PC-3 (cell line): ENCODE measurements at places on chromosomes 4 and X. TPM values are rescaled to one million over a fixed set of nuclear protein-coding genes. Genes with fewer than 3 reads are reported as not detected.

ADH1B gene
- not detected in 2 replicates for total RNA-seq

PAGE1 gene
- 1.7 and 4.5 TPM in 2 replicates for total RNA-seq

XAGE1A gene
- not detected in 2 replicates for total RNA-seq

TBX22 gene
- not detected in 2 replicates for total RNA-seq

NKX3-2 gene
- total RNA-seq = 0.07 TPM in 1 of 2 replicates, not detected in the other

MAP7D2 gene
- total RNA-seq = 0.91 and 1.0 TPM in 2 replicates

MAGEB17 gene
- total RNA-seq = 0.58 and 0.87 TPM in 2 replicates

RAB33B gene
- total RNA-seq = 3.6 and 4.4 TPM in 2 replicates

RBM47 gene
- 34.7 and 47.6 TPM in 2 replicates for total RNA-seq

RHOXF2B gene
- total RNA-seq = not detected in 2 replicates

- DNase-seq = no peak
These were observed 57.5 kb upstream of the SCML1 start for GRCh38 chrX:17679820-17680219.

DNA sequence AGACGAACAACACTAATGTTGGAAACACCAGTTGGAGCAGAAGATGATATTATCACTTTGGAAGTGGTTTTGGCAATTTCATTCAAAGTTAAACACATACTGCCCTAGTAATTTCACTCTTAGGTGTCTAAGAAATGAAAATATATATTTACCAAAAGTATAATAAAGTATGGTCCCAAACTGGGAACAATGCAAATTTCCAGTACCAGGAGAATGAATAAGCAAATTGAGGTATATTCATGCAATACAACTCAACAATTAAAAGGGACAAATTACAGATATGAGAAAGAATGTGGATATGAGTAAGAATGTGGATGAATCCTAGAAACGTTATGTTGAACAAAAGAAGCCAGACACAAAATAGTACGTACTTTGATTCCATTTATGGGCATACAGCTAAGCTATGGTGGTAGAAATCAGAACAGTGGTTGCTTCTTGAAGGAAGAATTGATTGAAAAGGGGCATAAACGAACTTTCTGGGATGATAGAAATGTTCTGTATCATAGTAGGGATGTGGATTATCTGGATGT lies 10.0 kb downstream of the ELMOD2 start:
- DNase-seq = no peak

- no peak for DNase-seq
These were observed 50.6 kb downstream of the QRFPR start for GRCh38 chr4:121330180-121330665.

DNA sequence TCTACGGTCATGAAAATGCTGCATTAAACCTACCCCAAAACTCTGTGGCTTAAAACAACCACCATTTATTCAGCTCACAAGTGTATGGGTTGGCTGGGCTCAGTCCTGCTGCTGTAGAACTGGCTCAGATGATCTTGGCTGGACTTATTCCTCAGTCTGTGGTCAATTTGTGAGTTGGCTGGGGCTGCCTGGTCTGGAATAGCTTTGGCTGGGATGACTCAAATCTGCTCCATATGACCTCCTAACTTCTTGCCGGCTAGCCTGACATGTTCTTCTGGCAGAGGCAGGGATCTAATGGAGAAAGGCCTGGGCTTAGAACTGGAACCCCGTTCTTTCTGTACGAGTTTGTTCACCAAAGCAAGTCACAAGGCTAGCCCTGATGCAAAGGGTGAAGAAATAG lies 71.7 kb downstream of the CFAP299 start:
- DNase-seq = peak; percentile 2

DNA sequence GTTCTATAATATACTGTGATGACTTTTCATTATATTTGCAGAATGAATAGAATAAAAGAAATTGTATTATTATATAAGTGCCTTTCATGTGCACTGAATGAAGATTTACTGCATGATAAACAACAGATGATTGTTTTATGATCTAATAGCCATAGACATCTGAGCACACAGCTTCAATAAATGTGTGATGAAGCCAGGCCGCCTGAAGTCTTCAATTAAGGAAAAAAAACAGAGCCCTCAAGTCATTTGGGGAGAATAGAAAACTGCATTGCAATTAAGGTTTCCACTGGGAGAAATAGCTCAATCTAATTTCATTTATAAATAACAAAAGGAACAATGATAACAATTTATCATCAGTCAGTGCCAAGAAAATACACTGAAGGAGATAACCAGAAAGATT lies 955.2 kb downstream of the FSTL5 start:
- no peak for DNase-seq

DNA sequence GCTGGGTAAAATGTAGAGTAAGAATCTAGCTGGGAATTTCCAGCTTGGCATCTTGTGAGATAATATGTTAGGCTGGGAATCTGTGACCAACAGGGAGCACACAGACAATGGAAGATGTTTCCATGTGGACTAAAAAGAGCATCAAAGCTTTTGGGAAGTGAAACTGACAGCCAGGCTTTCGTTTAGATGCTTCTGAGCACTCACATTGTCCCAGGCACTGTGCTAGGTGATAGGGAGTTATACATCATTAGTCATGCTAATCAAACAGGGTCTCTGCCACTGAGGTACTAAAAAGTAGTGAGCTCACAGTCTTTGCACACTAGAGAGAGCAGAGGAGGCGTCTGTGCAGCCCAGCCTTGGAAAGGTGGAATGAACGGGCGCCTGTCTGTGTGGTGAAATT lies 101.9 kb upstream of the SCOC start:
- peak; percentile 39 for DNase-seq

DNA sequence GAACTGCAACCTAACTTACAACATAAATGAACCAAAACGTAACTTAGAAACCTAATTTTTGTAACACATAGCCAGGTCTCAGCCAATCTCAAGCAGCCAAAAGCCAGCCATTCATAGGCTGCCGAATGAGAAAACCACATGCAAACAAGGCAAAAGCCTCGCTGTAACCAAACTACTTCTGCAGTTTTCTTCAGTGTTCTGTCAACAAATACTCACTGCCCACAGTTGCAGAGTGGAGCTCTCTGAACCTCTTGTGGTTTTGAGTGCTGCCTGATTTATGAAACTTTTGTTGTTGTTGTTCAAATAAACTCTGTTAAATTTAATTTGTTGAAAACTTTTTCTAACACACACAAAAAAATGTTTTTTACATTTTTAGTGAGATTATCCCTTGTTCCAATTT lies 251.2 kb downstream of the PAPSS1 start:
- no peak for DNase-seq

GRCh38 chrX:72146527-72146926 lies 14.8 kb upstream of the RTL5 start:
- DNase-seq = no peak

DNA sequence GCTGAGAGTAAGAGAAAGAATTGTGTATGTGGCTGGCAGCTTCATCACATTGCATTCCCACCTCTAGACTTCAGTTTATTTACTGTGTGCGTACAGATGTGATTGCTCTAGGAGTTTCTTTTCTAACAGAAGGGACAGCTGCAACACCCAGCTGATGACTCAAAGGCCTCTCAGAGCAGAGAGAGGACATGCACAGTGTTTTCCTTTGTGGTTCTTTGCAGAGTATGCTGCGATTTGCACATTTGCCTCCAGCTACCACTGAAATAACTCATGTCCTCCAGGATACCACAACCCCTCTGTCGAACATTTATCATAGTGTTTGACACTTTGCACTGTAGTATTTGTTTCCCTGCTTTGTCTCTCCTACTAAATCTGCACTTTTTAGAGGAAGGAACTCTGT lies 294.1 kb downstream of the STIM2 start:
- peak; percentile 79 for DNase-seq

- DNase-seq = peak; percentile 15
These were observed 15.7 kb downstream of the SUPT20HL2 start for GRCh38 chrX:24298191-24298590.

- no peak for DNase-seq
These were observed 175.8 kb downstream of the CCNG2 start for GRCh38 chr4:77332696-77333270.

DNA sequence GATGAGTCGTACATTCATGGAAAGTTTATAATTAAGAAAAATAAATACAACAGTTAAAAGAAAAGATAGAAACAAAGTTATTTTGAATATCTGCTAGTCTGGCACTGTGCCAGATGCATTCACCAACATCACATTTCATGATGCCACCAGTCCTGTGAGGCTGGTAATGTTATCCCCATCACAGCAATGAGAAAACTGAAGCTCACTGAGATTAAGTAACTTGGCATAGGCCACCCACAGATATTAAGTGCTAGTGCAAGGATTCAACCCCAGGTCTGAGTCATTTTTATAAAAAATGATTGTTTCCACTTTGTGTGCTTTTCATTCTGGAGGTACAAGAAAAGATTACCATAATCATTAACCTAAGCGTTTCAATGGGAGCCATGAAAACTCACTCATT lies 65.0 kb upstream of the IL15 start:
- DNase-seq = peak; percentile 32

DNA sequence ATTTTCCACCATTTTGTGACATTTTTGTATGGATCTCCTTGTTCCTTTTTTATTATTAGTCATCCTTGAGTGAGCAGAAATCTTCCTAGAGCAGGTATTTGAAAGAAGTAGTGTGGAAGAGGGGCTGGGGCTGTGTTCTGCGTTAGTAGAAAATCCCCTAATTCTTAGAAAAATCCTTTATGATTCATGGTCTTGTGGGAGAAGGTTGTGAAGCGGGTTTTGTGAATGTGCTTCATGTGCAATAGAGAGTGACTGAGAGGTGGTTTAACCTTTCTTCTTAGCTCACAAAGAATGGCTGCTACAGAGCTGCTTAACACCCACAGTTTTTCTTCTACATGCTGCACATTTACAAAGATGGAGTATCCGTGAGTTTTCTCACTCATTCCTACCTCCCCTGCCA lies 220.5 kb downstream of the IDS start:
- no peak for DNase-seq

GRCh38 chr4:74311696-74312313 lies 3.5 kb downstream of the EPGN start:
- peak; percentile 91 for DNase-seq

- DNase-seq = no peak
These were observed 609 bp upstream of the BCORL1 start for GRCh38 chrX:129981752-129982299.

- DNase-seq = peak; percentile 10
These were observed 17.8 kb upstream of the PAGE2B start for GRCh38 chrX:55056820-55057674.

- DNase-seq = peak; percentile 50
These were observed 436.2 kb downstream of the KCNIP4 start for GRCh38 chr4:21512353-21512752.

DNA sequence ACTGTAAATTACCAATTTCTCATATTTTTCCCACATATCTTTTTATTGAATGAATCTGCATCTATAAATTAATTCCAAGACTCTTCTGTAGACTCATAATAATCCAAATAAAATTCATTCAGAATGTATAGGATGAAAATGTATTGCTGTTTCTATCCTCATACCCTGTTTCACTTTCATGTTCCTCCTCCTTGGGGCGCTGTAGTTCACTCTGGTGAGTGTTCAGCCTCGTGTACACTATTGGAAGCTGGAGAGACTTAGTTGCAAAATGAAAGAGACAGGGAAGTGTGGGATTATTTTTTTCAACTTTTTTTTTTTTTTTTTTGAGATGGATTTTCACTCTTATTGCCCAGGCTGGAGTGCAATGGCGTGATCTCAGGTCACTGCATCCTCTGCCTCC lies 296.1 kb downstream of the TLL1 start:
- DNase-seq = peak; percentile 60

DNA sequence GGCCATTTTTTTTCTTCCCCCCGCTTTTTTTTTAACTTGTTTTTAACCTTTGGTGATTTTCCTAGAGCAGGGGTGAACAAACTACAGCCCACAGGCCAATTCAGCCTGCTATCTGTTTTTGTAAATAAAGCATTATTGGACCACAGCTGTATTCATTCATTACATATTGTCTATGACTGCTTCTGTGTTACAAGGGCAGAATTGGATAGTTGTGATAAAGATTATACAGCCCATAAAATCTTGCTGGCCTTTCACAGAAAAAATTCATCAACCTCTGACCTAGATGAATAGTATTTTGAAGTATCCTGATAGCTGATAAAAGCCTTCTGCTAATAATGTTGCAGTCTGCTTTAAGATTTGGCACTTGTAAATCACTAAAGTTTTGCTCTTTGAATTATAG lies 63.4 kb downstream of the SMAD1 start:
- DNase-seq = peak; percentile 21

- no peak for DNase-seq
These were observed 34.9 kb upstream of the VCX3B start for GRCh38 chrX:8429692-8430249.

DNA sequence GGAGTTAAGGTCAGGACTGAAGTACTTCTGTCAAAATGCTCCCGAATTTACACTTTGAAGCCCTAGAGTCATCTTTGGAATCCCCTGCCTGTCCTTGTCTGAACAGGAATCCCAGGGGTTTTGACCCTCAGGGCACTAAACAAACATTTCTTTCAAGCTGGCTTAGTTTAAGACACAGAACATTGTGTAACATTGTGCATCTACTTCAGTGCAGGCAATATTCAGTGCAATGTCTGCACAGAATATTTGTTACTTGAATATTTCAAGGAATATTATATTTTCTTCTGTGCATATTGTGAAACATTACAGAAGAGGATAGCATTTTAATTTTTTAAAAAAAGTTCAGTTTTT lies 763.4 kb downstream of the PCDH18 start:
- DNase-seq = no peak

DNA sequence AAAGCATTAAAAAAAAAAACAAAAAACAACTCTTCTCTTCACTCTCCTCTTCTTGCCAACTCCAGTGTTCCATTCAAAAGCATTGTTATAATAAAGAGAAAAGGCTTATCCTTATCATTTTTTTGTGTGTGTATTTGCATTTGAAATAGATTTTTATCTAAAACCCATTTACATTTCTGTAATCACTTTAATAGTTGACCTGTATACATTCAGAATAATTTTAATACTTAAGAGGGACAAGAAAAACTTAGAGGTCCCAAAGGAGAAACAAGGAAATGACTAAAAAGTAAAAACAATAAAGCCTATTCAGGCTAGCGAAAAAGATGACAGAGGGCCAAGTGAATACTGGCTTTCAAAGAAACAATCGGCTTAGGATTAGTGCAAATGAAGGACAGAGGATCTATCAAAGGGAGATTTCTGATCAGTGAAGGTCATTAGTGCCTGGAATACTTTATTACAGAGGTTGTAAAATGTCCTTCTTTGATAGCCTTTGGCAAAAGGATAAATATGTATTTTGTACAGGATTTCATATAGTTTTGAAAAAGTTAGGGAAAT lies 808.3 kb downstream of the RPA4 start:
- no peak for DNase-seq

GRCh38 chr4:114783215-114783595 lies 184.6 kb downstream of the UGT8 start:
- no peak for DNase-seq

- no peak for DNase-seq
These were observed 222.6 kb upstream of the INTU start for GRCh38 chr4:127410201-127410600.

- peak; percentile 34 for DNase-seq
These were observed 247.8 kb downstream of the SH2D1A start for GRCh38 chrX:124594017-124594651.

- no peak for DNase-seq
These were observed 129.7 kb downstream of the RAPGEF2 start for GRCh38 chr4:159232465-159233106.

- no peak for DNase-seq
These were observed 76.8 kb upstream of the PSAPL1 start for GRCh38 chr4:7511525-7511924.

GRCh38 chrX:154595559-154596249 lies 10.8 kb downstream of the CTAG1A start:
- peak; percentile 13 for DNase-seq

GRCh38 chr4:151485541-151486131 lies 76.7 kb downstream of the FHIP1A start:
- no peak for DNase-seq
